ENCODE measurements at places on chromosomes 12 and 14. TPM values are rescaled to one million over a fixed set of nuclear protein-coding genes. Genes with fewer than 3 reads are reported as not detected.

Gene PFKM
- 112 TPM for total RNA-seq

Gene TMEM63C
- 10.8 TPM for total RNA-seq

Gene KLRC1
- total RNA-seq: not detected

Gene RASSF9
- 0.47 TPM for total RNA-seq

Gene BMAL2
- total RNA-seq: 62.2 TPM

Gene ACVRL1
- total RNA-seq: 11.5 TPM
